ENCODE measurements at places on chromosomes 5 and 9. TPM values are rescaled to one million over a fixed set of nuclear protein-coding genes. Genes with fewer than 3 reads are reported as not detected.
A peak's percentile ranks its signal among the peaks of the same experiment; 100 is the strongest.

DNA sequence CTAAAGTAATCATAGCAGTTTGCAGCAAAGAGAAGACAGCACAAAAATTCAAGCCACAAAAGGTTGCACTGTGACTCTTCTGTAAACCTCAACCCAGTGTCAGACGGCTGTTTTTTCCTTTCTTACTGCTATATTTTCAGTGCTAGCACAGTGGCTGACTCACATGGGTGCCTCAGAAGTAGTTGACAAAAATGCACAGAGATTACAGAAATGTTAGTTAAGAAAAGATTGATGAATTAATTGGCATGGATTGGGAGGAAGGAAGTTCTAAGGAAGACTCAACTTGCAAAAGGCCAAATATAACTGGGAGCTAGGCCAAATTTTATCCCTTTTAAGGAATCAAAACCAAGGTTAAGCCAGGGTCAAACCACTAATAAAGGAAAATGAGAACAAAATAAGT lies 43.7 kb upstream of the ITGA1 start:
- H3K27ac ChIP-seq, result no peak overlapping the region
- H3K36me3 ChIP-seq, result no peaks in the 10 kb centered on the region
- H3K27me3 ChIP-seq, result no peaks in the 10 kb centered on the region
- no peak for DNase-seq
- H3K4me1 ChIP-seq, result no peaks in the 10 kb centered on the region

DNA sequence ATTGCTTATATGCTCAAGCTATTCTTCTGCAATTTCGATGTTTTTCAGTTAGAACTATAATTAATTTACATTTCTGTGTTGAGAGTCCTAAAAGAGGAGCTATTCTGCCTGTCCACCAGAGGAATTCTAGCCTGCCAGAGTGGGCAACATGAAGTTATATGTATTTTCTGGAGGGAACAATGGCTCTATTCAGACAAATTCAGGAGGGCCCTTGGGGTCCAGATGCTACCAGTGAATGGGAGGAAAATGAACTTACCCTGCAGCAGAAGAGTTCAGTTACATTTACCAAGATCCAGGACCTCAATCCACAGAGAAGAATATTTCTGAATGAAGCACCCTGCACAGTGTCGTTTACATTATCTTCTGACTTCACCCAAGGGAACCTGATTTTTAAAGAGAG lies 80.7 kb downstream of the ITGA1 start:
- no peaks in the 10 kb centered on the region for H3K36me3 ChIP-seq
- peaks cover 12% of the 10 kb centered on the region for H3K4me1 ChIP-seq
- no peak overlapping the region for H3K27ac ChIP-seq

DNA sequence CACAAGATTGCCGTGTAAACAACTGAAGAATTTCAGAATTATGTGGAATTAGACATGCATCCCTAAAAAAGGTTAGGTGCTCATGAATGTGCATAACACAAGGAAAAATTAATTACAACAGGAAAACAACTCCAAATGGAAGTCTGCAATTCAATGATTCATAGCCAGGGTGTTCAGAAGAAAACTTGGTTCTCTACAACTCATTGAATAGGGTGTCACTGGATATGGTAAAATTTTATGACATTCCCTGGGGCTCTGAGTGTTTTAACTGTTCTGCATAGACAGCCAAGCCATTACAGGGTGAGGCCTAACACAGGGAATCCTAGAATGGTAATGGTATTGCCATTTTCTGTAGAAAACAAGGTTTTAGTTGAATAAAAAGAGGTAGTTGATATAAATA lies 24.4 kb upstream of the ZSWIM6 start:
- H3K36me3 ChIP-seq, result no peaks in the 10 kb centered on the region
- no peak for DNase-seq
- no peaks in the 10 kb centered on the region for H3K27me3 ChIP-seq
- no peak overlapping the region for H3K27ac ChIP-seq
- H3K4me1 ChIP-seq, result no peaks in the 10 kb centered on the region

Gene PCDHGA11
- 8.4 TPM for total RNA-seq

Gene SPINK4
- total RNA-seq, result not detected

GRCh38 chr9:123922911-123923310 lies 7.0 kb downstream of the DENND1A start:
- H3K27ac ChIP-seq, result no peak overlapping the region
- no peaks in the 10 kb centered on the region for H3K36me3 ChIP-seq
- peaks cover 9% of the 10 kb centered on the region for H3K4me1 ChIP-seq
- no peaks in the 10 kb centered on the region for H3K27me3 ChIP-seq
- no peak overlapping the region for H3K4me3 ChIP-seq

DNA sequence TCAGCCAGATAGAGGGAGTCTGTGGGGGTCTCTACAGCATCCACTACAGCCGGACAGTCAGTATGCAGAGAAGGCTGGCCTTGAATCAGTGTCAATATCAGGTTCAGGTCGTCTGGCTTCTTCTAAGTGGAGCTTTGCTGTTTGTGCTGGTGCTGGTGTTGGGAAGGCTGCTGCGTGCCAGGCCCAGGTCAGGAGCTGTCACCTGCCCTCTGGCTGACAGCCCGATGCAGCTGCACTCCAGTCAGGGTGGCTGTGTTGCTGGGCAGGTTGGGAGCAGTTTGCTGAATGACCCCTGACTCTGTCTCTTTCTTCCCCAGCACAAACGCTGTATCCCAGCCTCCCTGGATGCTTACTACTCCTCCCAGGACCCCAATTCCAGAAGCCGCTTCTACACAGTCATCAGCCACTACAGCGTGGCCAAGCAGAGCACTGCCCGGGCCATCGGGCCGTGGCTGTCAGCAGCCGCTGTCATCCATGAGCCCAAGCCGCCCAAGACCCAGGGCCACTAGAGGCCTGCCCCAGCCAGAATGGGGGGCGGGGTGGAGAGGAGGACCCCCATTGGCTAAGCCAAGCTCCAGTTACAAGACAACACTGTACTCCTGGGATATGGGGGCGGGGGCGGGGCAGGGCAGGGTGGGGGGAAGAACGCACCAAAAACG lies 61.6 kb downstream of the NSG2 start:
- H3K4me3 ChIP-seq, result no peak overlapping the region
- no peak for DNase-seq
- no peaks in the 10 kb centered on the region for H3K27me3 ChIP-seq
- H3K27ac ChIP-seq, result no peak overlapping the region
- no peaks in the 10 kb centered on the region for H3K36me3 ChIP-seq
- no peaks in the 10 kb centered on the region for H3K4me1 ChIP-seq

DNA sequence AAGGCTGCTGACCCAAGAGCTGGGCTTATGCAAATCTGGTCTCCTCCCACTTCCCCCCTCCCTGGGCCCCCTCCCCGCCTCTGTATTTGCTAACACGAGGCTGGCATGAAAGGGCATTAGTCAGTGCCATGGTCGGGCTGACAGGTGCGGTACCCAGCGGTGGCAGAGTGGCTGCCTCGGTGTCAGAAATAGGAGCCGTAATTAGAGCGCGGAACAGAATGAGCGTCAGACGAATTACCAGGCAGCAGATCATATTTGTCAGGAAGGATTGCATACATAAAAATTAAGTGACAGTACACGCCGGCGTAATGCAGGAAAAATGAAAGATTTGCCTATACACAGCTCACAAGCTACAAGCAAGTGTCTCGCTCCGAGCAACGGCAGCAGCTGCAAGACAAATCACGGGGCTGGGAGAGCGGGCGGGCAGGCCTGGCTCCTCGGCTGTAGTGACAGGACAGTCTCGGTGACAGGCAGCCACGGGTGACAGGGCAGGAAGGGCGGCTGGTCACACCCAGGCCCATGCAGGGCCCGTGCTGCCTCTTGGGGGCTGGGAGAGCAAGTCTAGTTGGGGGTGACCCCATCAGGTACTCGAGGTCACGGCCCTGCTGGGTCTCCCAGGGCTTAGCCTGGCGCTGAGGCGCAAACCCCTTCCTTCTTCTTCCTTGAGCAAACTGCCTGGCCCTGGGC lies 72.4 kb downstream of the NEK6 start:
- no peaks in the 10 kb centered on the region for H3K27me3 ChIP-seq
- no peak for DNase-seq
- H3K36me3 ChIP-seq, result no peaks in the 10 kb centered on the region
- H3K4me1 ChIP-seq, result no peaks in the 10 kb centered on the region

DNA sequence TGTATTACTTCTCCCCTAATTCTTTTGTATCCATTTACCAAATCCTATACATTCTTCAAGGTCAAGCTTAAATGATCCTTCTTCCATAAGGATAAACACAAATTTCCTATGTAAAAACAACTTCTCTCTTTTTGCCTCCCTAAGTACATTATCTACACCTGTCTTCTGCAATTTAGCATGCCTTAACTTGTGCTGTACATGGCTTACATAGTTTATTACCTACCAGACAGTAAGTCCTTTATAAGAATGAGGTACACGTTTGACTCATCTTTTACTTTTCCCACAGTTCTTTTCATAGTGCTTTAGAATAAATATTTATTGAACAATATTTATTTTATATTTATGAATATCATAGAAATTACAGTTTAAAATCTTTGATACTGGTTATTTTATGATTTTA lies 33.4 kb downstream of the GIN1 start:
- no peaks in the 10 kb centered on the region for H3K27me3 ChIP-seq
- no peak for DNase-seq
- H3K36me3 ChIP-seq, result no peaks in the 10 kb centered on the region
- no peak overlapping the region for H3K27ac ChIP-seq
- H3K4me1 ChIP-seq, result peaks cover 3% of the 10 kb centered on the region

Gene C5orf52
- total RNA-seq, result 13.9 TPM

Gene SV2C
- total RNA-seq, result 0.87 TPM

Gene SH3RF2
- total RNA-seq, result 378 TPM

DNA sequence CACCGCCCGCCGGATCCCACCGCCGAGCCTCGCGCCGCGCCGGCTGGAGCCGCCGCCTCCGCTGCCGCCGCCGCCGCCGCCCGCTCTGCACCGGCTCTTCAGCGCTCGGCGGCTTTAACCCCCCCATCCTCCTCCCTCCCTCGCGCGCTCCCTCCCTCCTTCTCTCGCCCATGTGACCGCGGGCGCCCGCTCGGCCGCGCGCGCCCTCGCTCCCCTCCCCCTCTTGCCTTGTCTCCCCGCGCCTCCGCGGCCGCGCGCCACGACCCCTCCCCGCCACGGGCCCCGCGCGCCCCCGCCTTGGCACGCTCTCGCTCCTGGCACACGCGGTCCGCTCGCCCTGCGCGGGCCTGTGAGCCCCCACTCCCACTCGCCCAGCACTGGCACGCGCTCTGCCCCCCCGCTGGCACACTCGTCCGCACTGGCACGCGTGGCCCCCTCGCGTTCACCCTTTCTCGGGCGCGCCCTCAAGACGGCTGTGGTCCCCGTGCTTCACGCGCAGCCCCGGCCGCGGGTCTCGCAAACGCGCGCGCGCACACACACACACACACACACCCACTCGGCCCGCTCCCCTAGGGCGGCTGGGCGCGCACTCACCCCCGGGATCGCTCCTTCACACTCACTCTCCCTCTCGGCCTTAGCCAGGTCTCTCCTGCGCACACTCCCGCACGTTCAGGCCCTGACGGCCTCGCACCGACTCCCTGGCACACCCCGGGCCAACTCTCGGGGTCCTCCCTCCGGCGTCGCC lies at the start of gene CNTFR:
Gene CNTFR, minus strand, starts transcription at position 89 of the 745 bp plus-strand sequence. CDS start 20,743 bp downstream, outside the sequence.
- peak within 1 kb of the TSS; percentile 36 for H3K27ac ChIP-seq
- peak within 1 kb of the TSS; percentile 56 for H3K4me3 ChIP-seq
- no peaks in the 10 kb centered on the region for H3K36me3 ChIP-seq

Gene PCDHGB7
- 15.3 TPM for total RNA-seq

Gene CLK4
- 61.7 TPM for total RNA-seq

DNA sequence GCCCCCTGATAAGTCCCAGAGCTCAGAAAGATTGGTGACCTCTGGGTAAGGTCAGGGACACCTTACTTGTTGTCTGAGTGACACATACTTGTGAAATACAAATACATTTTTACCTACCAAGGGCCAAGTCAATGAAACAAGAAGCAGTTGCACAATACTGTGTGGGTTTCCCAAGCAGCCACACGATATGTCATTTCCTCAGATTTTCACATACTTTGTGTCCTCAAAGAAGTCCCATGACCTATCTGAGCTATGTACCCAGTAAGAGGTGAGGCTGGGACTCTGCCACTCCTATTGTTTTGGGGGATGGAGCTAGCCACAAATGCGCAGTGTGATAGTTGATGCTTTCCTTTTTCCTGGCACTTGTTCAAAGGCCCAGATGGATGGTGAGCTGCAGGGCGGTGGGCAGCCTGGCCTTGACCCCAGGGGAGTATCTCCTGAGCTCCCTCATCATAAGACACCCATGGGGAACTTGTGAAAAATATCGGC lies 4.8 kb upstream of the SLC25A51 start:
- no peaks in the 10 kb centered on the region for H3K36me3 ChIP-seq
- H3K4me1 ChIP-seq, result peaks cover 5% of the 10 kb centered on the region
- peak; percentile 11 for DNase-seq
- no peak overlapping the region for H3K27ac ChIP-seq
- no peak overlapping the region for H3K4me3 ChIP-seq

- no peak for DNase-seq
- H3K27ac ChIP-seq, result no peak overlapping the region
- H3K4me1 ChIP-seq, result no peaks in the 10 kb centered on the region
- no peak overlapping the region for H3K4me3 ChIP-seq
Measured at GRCh38 chr5:45796959-45797553, 100.9 kb upstream of the HCN1 start.

DNA sequence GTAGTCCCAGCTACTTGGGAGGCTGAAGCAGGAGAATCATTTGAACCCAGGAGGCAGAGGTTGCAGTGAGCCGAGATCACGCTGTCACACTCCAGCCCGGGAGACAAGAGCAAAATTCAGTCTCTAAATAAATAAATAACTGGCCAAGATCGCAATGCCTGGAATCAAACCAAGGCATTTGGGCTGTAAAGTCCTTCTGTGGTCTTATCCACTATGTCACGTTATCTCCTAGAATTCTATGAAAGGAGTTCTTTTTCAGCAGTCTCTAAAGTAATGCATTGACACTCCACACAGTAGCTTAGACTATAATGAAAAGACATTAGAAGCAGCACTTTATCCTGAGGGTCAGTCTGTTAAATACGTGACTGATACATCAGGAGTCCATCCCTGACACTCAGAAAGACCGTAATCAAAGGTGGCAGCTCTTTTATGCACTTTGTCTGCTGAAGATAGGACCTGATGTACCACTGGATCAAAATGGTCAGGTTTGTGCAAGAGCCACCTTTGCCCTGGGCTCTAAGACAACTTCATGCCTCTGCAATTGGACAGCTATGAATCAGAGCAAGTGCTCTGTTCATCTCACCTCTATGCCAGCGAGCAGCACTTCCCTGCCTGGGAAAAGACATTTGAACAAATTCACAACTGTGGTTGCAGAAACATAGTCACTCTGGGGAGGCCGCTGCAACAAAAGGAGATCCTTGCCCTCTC lies 31.7 kb upstream of the GNA14 start:
- no peaks in the 10 kb centered on the region for H3K27me3 ChIP-seq
- no peaks in the 10 kb centered on the region for H3K36me3 ChIP-seq
- H3K27ac ChIP-seq, result no peak overlapping the region
- no peaks in the 10 kb centered on the region for H3K4me1 ChIP-seq

- DNase-seq, result no peak
- H3K36me3 ChIP-seq, result no peaks in the 10 kb centered on the region
Measured at GRCh38 chr5:1507961-1508658, 15.7 kb downstream of the LPCAT1 start.

Gene TRAF2
- total RNA-seq, result 23.7 TPM

DNA sequence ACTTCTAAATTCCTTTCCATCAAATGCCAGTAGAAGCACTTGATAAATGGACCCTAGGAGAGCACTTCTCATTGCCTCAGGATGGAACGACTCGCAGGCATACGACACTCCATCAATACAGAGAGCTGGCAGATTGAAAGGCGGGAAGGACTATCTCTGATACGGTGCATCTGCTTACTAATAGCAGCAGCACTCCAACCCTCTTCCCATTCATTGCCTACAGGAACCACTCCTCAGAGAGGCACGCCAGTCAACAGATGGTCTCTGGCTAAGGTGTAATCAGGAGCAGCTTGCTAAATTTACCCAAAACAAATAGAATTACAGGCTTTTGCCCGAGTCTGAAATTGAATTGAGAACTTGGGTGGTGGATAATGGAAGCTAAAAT lies 168.1 kb downstream of the EFNA5 start:
- H3K27me3 ChIP-seq, result no peaks in the 10 kb centered on the region
- H3K4me1 ChIP-seq, result no peaks in the 10 kb centered on the region
- no peak overlapping the region for H3K4me3 ChIP-seq
- H3K27ac ChIP-seq, result no peak overlapping the region
- H3K36me3 ChIP-seq, result no peaks in the 10 kb centered on the region
- no peak for DNase-seq
